ENCODE measurements at places on chromosomes 2 and 18.

DNA sequence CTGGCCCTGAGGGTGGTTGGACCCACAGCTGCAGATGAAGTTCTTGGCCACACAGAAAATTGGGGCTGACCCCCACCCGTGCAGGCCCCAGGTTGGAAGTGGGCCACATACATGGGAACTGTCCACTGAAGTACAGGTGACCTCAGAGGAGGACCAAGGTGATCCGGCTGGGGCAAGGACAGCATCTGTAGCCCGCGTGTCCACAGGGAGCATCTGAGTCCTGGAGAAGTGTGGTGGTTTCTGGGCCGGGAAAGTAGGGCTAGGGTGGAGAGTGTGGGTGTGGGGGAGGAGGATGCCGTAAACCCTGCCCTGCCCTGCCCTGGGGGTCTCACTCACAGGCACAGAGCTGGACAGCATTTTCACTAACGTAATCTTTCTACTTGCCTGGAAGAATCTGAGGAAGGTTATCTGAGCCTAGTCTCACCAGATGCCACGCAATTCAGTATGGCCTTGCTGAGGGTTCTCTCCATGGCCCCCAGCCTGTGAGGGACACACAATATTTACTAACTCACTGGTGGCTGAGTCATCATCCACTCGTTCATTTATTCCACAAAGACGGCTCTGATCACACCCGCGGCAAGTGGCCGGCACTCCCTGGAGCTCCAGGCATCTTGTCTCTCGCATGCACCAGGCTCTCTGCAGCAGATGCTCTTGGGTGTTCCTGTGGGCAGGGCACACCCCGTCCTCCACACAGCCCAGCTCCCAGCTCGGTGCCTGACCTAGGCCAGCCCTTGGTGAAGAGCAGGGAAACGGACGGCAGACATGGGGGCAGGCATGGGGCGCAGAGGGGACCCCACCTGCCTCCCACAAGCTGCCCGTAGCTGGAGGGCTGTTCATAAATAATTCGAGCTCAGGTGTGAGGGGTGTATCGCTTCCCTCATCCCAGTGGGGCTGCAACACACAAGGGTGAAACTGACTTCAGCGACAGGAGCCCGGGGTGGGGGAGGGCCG is 51.2 kb downstream of the INHBB start:
- no peak for DNase-seq
- H3K27me3 ChIP-seq, result peaks cover 11% of the 10 kb centered on the region
- H3K36me3 ChIP-seq, result no peaks in the 10 kb centered on the region
- H3K4me3 ChIP-seq, result no peak overlapping the region
- H3K4me1 ChIP-seq, result no peaks in the 10 kb centered on the region

- H3K27me3 ChIP-seq, result peaks cover 4% of the 10 kb centered on the region
- H3K27ac ChIP-seq, result no peak overlapping the region
- H3K4me3 ChIP-seq, result no peak overlapping the region
- H3K4me1 ChIP-seq, result no peaks in the 10 kb centered on the region
- H3K36me3 ChIP-seq, result no peaks in the 10 kb centered on the region
- no peak for DNase-seq
These were observed 97.9 kb upstream of the RND3 start for GRCh38 chr2:150585221-150585971.

DNA sequence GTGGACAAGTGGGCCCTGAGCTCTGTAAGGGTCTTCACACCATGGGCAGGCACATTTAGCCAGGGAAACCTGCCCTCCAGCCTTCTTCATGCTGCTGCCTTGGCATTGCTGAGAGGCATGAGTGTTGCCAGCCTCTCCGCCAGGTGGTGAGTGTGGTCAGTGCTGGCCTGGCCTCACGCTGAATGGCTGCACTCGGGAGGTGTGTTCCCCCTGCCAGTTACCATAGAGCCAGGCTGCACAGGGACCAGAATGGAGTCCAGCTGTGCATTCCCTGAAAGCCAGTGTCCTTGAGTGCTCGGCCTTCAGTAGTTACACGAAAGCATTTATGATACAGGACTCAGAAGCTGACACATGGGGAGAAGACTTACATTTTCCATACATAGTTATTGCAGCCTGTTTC is 139.7 kb downstream of the ATP9B start:
- no peak for DNase-seq
- peaks cover 3% of the 10 kb centered on the region for H3K4me1 ChIP-seq
- no peaks in the 10 kb centered on the region for H3K27me3 ChIP-seq
- H3K36me3 ChIP-seq, result peaks cover 11% of the 10 kb centered on the region
- no peak overlapping the region for H3K27ac ChIP-seq
- no peak overlapping the region for H3K4me3 ChIP-seq

DNA sequence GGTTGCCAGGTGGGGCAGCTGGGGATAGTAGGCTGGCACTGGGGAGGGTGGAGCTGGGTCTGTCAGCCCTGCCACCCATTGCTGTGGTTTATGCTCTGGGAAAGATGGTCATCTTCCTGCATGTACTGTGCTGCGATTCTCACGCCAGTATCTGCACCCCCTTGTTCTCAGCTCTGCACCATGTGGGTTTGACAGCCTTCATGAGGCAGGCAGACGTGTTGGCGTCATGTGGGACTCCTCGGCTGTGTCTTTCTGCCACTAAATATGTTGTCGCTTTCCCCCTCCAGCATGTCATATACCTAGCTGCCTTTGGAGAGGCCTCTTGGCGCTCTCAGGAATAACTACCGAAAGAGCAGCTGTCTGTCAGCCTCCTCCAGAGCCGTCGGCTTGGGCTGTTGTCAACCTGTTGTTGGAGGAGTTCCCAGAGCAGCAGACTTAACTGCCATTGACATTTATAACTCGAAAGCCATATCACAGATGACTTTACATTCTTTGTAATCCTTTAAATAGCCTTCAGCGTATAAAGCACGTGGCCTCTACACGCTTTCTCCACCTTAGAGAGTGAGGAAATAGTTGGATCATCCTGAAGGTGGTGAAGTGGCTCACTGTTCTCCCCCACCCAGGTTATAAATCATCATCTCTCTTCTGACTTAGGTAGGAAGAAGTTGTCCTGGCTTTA is 80.4 kb upstream of the MGAT5 start:
- no peak overlapping the region for H3K4me3 ChIP-seq
- no peak for DNase-seq
- H3K4me1 ChIP-seq, result peaks cover 55% of the 10 kb centered on the region

DNA sequence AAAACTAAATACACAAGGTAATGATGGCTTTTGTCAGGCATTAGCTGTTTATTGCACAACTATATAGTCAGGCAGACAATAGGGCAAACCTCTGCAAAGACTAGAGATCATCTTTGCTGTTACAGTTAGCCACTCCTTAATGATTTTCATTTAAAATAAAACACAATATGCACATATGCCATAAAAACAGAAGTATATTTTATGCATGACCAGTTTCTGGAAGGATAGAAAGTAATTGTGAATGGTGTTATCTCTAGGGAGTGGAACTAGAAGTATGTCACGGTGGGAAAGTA is 102.0 kb downstream of the CHN1 start:
- H3K4me1 ChIP-seq, result peaks cover 26% of the 10 kb centered on the region
- no peaks in the 10 kb centered on the region for H3K36me3 ChIP-seq
- no peak overlapping the region for H3K4me3 ChIP-seq
- no peaks in the 10 kb centered on the region for H3K27me3 ChIP-seq

DNA sequence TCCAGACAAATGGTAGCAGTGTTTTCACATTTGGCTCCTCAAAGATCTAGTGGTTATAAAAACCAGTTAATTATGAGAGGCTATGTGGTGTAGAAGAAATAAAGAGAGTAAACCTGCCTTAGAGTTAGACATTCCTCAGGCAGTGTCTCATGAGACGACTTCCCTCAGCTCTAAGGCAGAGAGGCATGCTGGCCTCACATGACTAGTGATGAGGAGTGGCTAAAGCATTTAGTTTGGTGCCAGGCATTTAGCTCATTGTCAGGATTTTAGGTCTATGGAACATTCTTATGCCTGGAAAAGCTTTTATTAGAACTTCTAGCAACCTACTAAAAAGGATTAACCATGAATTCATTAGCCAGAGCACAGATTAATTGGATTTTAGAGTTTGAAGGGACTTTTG is 90.3 kb downstream of the RPRM start:
- H3K27ac ChIP-seq, result no peak overlapping the region
- H3K36me3 ChIP-seq, result no peaks in the 10 kb centered on the region
- no peak for DNase-seq

GRCh38 chr2:232700154-232700553 is 3.0 kb downstream of the GIGYF2 start:
- no peaks in the 10 kb centered on the region for H3K27me3 ChIP-seq
- H3K4me1 ChIP-seq, result peaks cover 41% of the 10 kb centered on the region
- no peak for DNase-seq

DNA sequence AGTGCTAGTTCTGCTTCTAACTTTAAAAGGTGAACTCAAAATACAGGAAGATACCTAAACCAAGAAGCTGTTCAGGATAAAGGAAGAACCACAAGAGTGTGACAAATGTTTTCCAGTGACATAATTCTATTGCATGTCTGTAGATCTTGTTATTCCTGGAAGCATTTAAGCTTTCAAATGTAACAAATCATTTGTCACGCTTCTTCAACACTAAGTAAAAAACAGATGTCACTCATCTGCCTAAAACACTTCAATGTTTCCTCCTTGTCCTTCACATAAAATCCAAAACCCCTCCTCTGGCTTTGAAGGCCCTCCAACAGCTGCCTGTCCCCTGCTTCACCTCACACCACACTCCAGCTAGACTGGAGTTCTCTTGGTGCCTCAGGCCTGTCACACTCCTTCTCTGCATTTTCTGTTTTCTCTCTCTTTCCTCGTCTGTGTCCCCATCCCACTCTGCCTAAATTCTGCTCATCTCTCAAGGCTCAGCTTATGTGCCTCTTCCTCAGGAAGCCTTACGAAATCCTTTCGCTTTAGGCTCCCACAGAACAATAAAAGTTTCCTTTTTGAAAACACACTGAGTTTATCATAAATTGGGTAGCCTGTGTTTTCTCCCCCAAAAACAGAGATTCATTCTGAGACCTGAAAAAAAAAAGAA is 6.4 kb upstream of the CLEC4F start:
- H3K27ac ChIP-seq, result peak overlapping the region; percentile 92
- peak; percentile 23 for DNase-seq
- H3K27me3 ChIP-seq, result no peaks in the 10 kb centered on the region
- H3K36me3 ChIP-seq, result no peaks in the 10 kb centered on the region
- peaks cover 31% of the 10 kb centered on the region for H3K4me1 ChIP-seq

DNA sequence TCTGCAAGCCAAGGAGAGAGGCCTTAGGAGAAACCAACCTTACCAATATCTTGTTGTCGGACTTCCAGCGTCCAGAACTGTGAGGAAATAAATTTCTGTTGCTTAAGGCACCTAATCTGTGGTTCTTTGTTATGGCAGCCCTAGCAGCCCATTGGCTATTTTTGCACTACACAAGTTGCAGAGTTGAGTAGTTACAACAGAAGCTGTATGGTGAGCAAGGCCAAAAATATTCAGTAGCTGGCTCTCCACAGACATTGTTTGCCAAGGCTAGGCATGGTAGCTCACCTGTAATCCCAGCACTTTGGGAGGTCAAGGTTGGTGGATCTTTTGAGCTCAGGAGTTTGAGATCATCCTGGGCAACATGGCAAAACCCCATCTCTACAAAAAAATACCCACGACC is 27.1 kb upstream of the SCYGR1 start:
- H3K4me3 ChIP-seq, result no peak overlapping the region
- peaks cover 56% of the 10 kb centered on the region for H3K4me1 ChIP-seq
- no peaks in the 10 kb centered on the region for H3K27me3 ChIP-seq
- no peaks in the 10 kb centered on the region for H3K36me3 ChIP-seq
- no peak overlapping the region for H3K27ac ChIP-seq
- DNase-seq, result no peak

DNA sequence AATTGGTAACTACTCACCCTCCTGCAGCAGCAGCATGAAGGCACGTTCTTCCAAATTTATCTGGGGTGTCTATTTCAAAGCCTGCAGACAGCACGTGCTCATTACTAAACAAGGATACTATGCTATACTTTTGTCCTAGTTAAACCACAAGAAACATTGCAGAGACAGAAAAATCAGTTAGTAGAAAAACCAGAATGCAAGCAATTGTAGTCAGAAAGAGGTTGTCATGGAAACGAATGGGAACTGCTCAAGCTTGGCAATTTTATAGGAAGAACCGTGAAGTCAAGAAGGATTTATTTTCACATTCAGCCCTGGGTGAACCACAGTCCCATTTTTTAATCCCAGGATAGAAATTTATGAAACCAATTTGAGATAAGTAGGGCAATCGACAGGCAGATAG is 162.2 kb upstream of the PGAP1 start:
- H3K4me3 ChIP-seq, result no peak overlapping the region
- H3K27ac ChIP-seq, result peak overlapping the region; percentile 2
- peaks cover 35% of the 10 kb centered on the region for H3K36me3 ChIP-seq
- DNase-seq, result no peak
- no peaks in the 10 kb centered on the region for H3K27me3 ChIP-seq
- peaks cover 8% of the 10 kb centered on the region for H3K4me1 ChIP-seq

DNA sequence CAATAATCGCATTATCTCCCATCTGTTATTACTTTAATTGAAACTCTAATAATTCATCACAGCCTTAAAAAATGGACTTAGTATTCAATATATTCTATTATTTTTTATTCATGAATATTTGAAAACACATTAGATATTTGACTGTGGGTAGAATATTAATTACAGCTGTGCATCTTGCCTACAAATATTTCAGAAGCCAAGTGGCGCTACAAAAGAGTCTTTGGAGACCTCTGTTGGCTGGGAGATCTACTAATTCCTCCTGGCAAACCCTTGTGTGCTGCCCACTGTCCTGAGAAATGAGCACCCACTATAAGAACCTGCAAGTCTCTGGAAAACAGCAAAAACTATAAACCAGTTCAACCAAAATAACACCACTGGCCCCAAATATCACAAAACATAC is 54.5 kb downstream of the PRELID3A start:
- H3K27ac ChIP-seq, result no peak overlapping the region
- DNase-seq, result no peak
- H3K27me3 ChIP-seq, result no peaks in the 10 kb centered on the region
- H3K4me3 ChIP-seq, result no peak overlapping the region
- H3K36me3 ChIP-seq, result no peaks in the 10 kb centered on the region

DNA sequence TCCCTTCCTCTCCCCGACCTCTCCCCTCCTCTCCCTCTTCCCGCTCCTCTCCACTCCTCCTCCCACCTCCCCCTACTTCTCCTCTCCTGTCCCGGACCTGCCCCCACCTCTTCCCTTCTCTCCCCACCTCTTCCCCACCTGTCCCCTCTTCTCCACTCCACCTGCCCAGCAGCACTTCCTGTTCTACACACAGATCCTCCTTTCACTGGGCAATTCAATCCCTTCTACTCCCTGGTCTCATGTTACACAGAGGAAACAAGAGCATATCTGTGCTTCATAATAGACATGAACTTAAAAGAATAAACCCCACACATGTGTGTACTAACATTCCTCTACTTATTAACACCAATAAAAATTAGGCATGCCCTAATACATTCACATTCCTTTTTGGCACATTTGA is 34.8 kb downstream of the TIMM21 start:
- DNase-seq, result no peak
- H3K36me3 ChIP-seq, result no peaks in the 10 kb centered on the region
- peaks cover 6% of the 10 kb centered on the region for H3K27me3 ChIP-seq
- H3K4me1 ChIP-seq, result no peaks in the 10 kb centered on the region

GRCh38 chr2:143254110-143254509 is 124.9 kb downstream of the ARHGAP15 start:
- H3K27me3 ChIP-seq, result no peaks in the 10 kb centered on the region
- peak overlapping the region; percentile 83 for H3K27ac ChIP-seq
- H3K4me3 ChIP-seq, result peak overlapping the region; percentile 12
- DNase-seq, result peak; percentile 50
- peaks cover 73% of the 10 kb centered on the region for H3K4me1 ChIP-seq
